ENCODE measurements at places on chromosomes 4 and X.

DNA sequence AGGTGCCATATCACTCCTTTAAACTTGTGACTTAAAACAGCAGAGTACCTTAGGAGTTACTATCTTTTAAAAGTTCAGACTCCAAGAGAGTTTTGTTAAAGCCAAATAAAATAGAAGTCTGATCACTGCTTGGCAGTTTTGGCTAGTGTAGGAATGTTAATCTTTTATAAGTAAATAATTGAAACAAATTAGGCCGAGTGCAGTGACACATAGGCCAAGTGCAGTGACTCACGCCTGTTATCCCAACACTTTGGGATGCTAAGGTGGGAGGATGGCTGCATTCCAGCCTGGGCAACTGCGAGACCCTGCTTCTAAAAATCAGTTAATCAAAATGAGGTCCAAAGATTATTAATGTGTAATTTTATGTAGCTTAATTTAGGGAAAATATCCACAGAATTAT is 37.2 kb downstream of the WDR44 start:
- DNase-seq = no peak

- no peak for DNase-seq
Measured at GRCh38 chr4:123449780-123450179, 53.2 kb downstream of the SPRY1 start.

DNA sequence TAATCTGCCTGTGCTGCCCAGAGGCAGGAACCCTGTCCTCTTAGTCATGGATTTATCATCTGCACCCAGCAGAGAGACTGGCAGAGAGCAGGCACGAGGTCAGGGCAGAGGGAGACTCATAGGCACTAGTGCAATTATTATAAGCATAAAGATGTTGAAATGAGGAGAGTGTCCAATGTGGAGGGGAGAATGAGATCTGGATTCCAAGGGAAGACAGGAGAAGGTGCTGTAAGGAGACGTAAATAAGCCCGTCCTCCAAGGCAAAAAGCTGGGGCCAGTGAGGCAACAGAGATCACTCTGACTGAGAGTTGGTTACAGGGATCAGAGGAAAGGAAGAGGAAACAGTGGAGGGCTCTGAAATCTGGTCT is 406.2 kb downstream of the MAPK10 start:
- no peak for DNase-seq

DNA sequence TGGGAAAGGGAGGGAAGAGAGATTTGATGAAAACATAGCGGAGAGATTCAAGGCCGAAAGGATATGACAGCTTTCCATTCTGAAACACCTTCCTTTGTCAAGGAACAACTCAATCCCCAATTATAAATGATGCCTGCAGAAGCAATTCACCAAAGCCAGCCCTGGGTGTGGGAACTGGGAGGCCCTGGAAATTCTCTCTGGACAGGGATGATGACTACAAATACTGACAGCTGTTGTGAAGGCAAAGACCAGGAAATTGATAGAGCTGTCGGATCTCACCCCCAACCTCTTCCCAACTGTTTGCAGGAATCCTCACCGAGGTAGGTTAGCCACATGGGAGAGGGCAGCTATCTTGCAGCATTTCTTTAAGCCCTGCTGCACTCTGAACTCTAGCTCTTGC is 54.3 kb downstream of the CCDC149 start:
- DNase-seq = no peak

GRCh38 chrX:56805399-56805798 is 76.4 kb downstream of the NBDY start:
- DNase-seq = no peak

DNA sequence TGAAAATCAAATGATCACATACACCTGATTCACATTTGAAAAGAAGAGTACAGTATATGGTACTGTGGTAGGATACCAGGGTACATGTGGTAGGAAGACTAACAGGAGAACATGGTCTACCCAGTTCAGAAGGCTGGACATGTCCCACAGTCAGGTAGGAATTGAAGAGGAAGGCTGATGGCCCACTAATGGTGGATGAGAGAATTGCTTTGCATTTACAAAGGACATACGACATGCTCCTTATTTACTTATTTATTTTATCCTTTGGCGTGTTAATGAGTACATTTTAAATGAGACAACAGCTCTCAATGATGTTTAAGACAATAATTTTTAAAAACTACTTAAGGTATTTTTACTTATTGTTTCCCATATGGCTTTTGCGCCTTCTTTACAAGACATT is 106.7 kb upstream of the BMP2K start:
- no peak for DNase-seq

DNA sequence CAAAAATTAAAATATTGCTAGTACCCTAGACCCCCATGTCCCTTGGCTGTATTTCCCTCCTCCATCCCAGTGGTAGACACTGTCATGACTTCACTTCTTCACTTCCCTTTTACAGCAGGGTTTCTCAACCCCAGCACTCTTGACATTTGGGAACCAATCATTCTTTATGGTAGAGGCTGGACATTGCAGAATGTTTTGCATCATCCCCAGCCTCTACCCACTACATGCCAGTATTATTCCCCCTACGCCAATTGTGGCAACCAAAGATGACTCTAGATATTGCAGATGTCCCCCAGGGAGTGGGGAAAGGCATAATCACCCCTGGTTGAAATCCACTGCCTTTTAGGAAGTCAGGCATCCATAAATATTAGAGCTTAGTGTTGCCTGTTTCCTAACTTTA is 138.6 kb downstream of the AMELX start:
- DNase-seq = no peak

GRCh38 chrX:132181364-132181763 is 37.9 kb downstream of the RAP2C start:
- DNase-seq = no peak

GRCh38 chrX:104307341-104307740 is 52.6 kb upstream of the ESX1 start:
- DNase-seq = no peak

DNA sequence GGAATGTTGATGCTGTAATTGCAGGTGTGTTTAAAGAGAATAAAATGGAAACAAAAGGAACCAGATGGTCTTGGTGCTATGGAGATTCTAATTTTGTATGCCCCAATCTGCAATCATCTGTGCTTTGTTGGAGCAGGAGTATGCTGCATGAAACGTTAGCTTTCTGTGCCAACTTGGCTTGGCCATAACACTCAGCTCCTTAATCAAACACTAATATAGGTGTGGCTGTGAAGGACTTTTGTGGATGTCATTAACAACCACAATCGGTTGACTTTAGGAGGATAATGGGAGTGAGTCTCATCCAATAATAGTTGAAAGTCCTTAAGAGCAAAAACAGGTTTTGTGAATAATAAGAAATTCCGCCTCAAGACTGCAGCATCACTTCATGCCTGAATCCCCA is 399.2 kb downstream of the NLGN4X start:
- no peak for DNase-seq

- peak; percentile 9 for DNase-seq
Measured at GRCh38 chr4:65033899-65034298, 624.6 kb upstream of the TECRL start.

- DNase-seq = no peak
Measured at GRCh38 chrX:404656-405055, 17.9 kb upstream of the PPP2R3B start.

DNA sequence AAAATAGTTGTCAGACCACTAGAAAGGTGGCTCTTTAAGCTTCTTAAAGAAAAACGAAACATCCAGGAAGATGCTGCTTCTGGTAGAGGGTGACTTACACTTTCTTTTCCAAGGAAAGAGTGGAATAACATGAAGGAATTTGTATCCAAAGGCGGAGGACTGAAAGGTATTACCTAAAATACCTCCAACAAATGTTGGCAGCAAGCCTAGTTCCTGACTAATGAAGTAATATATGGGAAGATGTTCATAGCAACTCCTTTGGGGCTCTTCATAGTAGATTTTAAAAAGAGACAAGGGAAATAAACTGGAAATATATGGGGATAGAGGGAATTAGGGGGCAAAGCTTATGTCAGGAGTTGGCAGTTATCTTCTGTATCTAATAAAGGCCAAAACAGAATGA is 116.2 kb downstream of the AASDH start:
- no peak for DNase-seq

GRCh38 chrX:8663325-8663724 is 68.6 kb downstream of the ANOS1 start:
- DNase-seq = no peak

- no peak for DNase-seq
Measured at GRCh38 chr4:105281124-105281415, 134.4 kb downstream of the TET2 start.

All from NCI-H1694 treated with DMSO at 0.1 percent for 48 hours (cell line).